ENCODE measurements at places on chromosomes 7 and 10.

DNA sequence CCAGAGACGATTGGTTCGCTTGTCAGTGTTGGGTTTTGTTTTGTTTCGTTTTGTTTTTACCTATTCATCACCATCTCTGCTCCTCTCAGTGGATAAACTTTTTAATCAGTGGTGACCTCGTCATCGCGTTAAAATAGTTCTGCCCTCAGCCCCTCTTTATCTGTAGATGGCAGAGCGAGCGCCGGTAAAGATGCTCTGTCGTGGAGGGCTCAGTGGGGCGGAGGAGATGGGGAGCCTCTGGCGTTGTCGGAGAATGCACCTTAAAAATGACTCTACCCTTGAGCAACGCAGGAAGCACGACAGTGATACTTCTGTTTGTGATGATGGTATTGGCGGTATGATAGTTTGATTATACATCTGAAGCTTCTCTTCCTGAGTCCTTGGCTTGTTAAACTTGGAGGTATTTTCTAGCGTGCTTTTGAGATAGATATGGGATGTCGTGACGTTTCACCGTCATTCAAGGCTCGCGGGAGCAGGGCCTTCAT, 554 bp downstream of the CSGALNACT2 start:
- no peak for DNase-seq

- no peak for DNase-seq
Observed at GRCh38 chr10:96358851-96359540, at the start of gene OPALIN. TSS of gene OPALIN (minus strand) at chr10:96359002. CDS start at chr10:96358896, 106 bp downstream.

DNA sequence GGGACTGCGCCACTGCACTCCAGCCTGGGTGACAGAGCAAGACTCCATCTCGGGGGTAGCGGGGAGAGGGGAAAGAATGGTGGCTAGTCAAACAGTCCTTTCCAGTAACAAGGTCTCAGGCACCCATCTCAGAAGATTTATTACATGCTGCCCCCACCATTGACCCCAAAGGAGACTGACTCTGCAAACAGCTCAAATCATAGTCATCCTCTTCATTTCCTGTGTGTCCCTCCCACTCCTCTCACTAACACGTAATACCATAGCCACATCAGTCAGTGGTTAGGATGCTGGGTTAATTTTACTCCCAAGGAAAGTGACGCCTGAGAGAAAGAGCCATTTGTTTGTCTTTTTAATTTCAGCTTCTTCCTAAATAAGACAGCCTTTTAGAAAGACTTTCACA, 56.6 kb upstream of the BET1 start:
- DNase-seq, result no peak

- no peak for DNase-seq
Observed at GRCh38 chr10:119567978-119568377, 25.5 kb upstream of the RGS10 start.

- no peak for DNase-seq
Observed at GRCh38 chr10:112519133-112519761, 72.2 kb downstream of the VTI1A start.

DNA sequence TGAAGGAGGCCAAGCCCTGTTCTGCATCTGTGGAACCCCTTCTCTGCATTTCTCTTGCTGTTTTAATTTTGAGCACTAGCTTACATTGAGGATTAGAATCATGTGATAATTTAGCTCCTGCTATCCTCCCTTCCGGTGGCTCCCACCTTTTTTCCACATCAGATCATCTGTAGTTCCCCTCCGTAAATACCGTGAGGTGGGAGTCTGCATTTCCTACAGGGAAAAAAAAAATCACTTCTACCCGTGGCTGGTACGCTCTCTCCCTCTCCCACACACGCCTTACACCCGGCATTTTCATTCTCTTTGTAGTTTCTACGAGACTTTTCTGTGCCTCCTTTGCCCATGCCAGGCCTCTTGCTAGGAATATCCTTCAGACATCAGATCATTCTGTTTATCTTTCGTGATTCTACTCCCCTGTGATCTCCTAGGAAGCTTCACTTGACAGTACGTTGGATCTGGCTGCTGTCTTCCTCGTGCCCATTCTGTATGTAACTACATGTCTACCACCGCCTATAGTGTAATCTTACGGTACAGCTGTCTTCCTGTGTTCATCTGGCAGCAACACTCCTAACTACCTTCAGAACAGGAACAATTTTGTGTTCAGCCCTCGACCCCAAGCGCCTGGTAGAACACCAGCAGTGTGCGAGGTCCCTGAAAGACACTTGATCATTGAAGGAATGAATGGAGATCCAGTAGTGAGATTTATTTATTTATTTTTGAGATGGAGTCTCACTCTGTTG, 41.7 kb upstream of the OCM start:
- DNase-seq, result no peak

- DNase-seq, result no peak
Observed at GRCh38 chr7:108249453-108249852, 119.3 kb upstream of the LAMB4 start.

- DNase-seq, result no peak
Observed at GRCh38 chr7:64300641-64301405, 12.9 kb upstream of the ZNF736 start.

DNA sequence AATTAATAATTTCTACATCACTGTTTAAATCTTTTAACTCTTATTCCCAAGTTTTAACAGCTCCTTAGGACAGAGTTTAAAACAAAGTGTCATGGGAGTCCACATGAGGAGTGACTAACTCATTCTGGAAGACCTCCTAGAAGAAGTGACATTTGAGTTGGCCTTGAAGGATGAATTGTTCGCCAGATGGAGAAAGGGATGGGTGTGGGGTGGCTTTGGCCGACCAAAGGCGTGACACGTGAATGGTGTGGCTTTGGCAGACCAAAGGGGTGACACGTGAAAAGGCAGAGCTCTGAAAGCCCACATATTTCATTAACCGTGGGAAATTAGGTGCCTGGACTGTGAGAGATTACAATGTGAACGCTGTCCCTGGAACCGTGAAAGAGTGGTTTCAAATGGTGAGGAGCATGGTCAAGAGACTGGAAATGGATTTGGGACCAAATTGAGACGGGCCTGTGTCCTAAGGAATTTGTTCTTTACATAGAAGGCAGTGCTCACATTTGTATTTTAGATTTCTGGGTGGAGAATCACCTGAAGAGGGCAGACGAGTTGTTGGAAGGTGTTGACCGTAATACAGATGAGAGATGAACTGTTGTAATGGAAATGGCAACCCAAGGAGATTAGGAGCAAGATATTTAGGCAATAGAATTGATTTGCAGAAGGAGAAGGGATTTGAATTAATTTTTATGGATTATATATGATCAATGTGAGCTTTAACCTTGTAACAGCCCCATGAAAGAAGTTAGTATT, 228.1 kb downstream of the BICC1 start:
- DNase-seq, result no peak

GRCh38 chr10:34526758-34527730, 288.1 kb downstream of the PARD3 start:
- DNase-seq, result no peak

DNA sequence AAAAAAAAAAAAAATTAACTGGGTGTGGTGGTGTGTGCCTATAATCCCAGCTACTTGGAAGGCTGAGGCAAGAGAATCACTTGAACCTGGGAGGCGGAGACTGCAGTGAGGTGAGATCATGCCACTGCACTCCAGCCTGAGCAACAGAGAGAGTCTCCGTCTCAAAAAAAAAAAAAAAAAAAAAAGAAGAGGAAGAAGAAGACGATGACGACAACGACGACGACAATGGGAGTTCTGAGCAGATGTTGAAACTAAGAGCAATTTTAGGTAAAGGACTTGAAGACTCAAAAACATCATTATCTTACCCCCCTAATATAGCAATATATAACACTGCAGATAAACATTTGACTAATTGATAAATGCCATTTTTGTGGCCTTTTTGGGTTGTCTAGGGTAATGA, 39.5 kb upstream of the PPP1R17 start:
- DNase-seq, result no peak

- no peak for DNase-seq
Observed at GRCh38 chr7:112996331-112996871, 90.2 kb downstream of the GPR85 start.

- DNase-seq, result no peak
Observed at GRCh38 chr10:43214071-43214955, 52.6 kb downstream of the RASGEF1A start.

- no peak for DNase-seq
Observed at GRCh38 chr7:107977048-107977447, 25.9 kb downstream of the LAMB1 start.

DNA sequence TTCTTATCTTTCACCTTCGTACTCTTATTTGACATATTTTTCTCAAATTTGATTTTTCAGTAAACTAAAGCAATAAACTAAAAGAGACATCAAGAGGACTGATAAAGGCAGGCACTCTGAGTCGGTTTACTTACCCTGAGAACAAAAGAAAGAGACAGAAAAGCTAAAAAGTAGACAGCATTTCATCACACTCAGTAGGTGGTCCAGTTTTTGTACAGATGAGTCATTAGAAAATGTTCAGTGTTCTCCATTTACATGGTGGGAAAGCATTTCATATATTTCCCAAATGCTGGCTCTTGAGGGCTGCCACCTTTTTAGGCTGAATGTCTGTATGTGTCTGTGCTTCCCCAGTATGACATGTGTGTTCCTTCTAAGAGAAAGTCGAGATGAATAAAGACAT, 52.7 kb downstream of the NHLRC2 start:
- no peak for DNase-seq

DNA sequence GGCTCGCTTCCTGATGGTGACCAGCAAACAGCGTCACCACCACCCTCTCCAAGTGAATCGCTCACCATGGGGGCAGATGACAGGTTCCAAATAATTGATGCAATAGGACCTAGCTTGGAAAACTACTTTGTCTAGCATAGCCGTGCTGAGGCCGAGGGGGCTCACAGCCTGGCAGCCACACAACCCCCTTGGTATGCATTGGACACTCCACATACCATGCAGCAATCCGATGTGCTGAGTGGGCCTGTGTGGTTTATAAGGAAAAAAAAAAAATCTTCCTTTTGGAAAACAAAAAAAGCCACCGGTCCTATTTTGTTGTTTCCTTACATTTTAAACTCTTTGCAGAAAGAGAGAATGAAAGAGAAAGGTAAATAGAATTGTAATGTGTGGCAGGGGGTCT, 15.1 kb downstream of the GATA3 start:
- no peak for DNase-seq

DNA sequence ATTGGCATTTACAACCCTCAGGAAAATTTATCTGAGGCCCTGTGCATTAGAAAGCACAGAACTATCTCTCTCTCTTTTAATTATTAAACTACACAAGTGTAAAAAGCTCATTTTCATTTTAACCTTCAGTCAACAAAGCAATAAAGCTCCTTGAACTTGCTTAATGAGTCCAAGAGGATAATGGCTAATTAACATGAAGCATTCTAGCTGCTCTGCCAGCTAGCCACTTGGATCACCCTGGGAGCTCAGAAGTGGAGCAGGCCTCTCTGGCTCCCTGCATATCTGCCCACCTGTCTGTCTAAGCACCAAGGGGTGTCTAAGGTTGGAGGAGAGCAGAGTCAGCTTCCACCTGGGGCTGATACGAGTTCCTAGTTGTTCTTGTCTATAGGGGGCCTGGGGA, 56.0 kb upstream of the SLC35G1 start:
- no peak for DNase-seq

DNA sequence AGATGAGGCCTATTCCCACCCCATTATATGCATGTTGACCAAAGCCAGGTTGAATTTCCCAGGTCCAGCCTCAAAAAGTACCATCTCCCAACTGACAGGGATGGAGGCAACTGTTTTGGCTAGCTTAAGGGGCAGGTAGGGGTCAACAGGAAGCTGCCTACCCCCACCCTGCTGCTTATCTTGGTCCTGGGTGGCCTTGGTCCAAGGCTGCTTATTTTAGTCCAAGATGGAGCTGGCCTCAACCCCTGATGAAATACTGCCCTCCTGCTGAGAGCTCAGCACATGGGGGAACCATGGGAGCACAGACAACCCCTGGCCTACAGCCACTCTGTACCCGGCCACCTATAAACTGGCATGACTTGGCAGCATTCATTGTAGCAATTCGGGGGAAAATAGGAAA, 23.1 kb downstream of the MYO1G start:
- DNase-seq, result no peak

DNA sequence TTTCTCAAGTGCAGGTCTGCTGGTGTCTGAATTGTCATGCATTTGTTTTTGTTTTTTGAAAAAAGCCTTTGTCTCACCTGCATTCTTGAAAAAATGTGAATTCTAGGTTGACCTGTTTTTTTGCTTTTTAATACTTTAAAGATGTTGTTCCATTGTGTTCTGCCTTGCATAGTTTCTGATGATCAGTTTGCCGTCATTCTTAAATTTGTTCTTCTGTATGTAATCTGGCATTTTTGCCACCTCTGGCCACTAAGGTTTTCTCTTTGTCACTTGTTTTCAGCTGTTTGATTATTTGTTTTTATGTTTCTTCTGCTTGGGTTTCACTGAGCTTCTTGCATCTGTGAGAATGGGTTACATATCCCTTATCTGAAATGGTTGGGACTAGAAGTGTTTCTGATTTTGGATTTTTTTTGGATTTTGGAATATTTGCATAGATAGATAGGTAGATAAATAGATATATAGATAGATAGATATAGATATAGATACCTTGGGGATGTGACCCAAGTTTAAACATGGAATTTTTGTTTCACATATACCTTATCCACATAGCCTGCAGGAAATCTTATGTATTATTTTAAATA, 16.5 kb downstream of the MGMT start:
- DNase-seq, result no peak

GRCh38 chr7:157834501-157835163, 497.8 kb downstream of the DNAJB6 start:
- DNase-seq, result no peak

GRCh38 chr10:126663880-126664279, 6.6 kb downstream of the C10orf90 start:
- no peak for DNase-seq

DNA sequence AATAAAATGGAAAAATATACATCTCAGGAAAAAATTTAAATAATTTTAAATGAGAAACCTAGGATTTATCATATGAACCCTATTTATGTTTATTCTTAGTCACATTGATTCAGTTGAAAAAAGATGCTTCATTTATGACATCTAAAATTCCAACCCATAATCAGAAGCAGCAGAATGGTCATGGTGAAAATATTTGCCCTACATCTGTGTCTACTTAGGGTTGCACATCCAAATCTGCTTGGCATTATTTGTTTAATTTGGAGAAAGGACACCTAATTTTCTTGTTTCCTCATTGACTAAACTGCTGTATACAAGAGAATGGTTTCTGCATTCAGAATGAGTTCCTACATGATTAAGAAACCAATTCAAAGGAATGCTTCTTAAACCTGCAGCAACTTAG, 72.9 kb upstream of the SKAP2 start:
- no peak for DNase-seq

DNA sequence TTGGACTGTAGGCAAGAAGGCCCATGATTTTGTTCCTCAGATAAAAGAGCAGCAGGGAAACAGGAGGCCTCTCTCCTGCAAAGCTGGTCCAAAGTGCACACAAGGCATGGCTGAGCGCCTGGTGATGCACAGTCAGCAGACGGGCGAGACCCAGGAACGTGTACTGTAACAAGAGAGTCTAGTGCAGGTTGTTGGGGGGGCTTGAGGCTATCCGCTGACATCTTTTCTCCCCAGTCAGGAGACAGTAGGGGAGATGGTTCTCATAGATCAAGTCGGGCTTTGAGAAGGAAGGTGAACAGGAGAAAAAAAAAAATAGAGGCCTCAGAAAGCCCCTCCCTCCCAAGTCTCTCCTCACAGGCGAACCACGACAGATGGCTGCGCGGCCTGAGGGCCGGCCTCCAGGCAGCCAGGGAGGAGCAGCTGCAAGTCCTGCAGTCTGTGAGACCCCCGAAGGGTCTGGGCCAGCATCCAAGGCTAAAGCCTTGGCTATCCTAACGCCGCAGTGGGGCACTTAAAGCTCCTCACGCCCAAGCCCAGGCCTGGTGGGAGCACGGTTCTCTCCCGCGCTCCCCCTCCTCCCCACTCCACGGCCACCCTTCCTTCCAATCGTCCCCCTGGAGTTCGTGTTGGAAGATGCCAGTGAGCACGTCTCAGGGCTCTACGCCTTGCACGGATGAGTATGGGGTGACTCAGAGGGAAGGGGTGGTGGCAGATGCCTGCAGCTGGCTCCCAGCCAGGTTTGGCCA, 68.3 kb downstream of the PRKAG2 start:
- DNase-seq, result no peak
